Activated naive CD8-positive, alpha-beta T cell treated with anti-CD3 and anti-CD28 coated beads, Interleukin-2, amount 50 U/mL, for 24 hours (primary cell): ENCODE measurements at places on chromosomes 4 and X.

DNA sequence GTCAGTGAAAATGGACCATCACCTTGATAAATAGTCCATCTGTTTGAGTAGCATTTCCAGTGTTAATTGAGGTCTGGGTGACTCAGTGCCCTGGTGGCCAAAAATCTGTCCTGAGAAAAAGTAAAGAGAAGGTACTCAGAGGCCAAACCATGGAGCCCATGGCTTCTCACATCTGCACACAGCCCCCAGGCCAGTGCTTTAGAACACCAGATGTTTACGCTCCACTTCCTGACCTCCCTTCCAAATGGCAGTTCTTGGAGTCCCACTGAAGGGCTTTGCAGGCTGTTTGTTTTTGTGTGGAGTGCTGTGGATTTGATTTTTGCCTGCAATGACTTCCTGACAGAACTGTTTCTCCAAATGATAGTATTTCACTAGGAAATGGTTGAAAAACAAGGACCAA lies 60.2 kb upstream of the GPC4 start:
- no peak for DNase-seq

DNA sequence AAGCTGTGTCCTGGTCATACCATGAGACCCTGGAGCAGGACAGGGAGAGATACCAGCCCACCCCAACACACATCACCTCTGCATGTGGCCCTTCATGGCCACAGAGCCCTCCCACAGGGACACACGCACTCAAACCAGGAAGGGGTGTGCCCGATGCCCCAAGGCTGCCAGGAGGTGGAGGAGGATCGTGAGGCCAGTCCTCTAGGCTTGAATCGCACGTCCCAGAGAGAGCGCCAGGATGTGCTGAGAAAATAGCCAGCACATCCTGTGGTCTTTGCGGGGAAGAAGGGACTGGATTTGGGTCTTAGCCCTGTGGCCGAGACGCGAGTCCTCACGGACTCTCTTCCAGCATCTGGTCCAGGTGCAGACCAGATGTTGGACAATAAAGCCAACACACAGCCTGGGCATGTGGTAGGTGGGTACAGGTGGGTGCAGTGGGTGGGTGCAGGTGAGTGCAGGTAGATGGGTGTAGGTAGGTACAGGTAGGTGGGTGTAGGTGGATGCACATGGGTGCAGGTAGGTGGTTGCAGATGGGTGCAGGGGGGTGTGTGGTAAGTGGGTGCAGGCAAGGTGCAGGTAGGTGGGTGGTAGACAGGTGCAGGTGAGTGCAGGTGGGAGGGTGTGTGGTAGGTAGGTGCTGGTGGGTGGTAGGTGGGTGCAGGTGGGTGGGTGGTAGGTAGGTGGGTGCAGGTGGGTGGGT lies 94.3 kb upstream of the AFAP1 start:
- no peak for DNase-seq

DNA sequence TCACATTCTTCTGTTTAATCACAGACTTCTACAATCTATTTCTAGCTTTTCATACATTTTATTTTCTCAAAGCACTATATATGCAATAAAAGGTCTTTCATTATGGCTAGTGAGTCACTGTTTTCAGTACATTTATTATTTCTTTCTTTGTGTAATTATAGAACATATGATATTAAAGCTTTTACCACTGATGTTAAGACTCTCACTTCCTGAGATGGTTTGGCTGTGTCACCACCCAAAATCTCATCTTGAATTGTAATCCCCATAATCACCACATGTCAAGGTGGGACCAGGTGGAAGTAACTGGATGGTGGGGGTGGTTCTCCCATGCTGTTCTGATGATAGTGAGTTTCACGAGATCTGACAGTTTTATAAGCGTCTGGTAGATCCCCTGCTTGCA lies 41.9 kb downstream of the UBA6 start:
- DNase-seq: no peak

- DNase-seq: no peak
Measured at GRCh38 chrX:68273887-68274286, 159.4 kb downstream of the OPHN1 start.

- DNase-seq: no peak
Measured at GRCh38 chr4:87153078-87153870, 67.1 kb downstream of the KLHL8 start.

- DNase-seq: no peak
Measured at GRCh38 chr4:139740121-139740520, 74.5 kb downstream of the MGST2 start.

DNA sequence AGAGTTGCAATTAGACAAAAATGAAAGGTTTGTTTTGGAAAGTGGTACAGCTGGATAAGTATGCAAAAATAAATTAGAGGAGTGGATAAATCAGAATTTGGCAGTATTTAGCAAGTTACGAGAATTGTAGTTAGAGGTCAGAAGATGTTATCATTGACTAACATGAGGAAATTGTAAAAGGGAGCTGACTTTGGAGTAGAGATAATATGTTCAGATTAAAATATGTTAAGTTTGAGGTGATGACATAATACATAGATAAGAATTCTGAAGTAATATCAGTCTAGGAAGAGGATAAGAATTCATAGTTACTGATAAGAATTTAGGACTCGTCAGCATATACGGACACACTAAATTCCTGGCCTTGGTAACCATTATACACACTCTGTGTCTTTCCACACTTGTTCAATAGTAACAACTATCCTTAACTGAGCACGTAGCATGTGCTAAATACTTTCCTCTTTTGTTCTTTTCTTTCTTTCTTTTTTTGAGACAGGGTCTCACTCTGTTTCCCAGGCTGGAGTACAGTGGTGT lies 4.1 kb upstream of the EPGN start:
- no peak for DNase-seq

DNA sequence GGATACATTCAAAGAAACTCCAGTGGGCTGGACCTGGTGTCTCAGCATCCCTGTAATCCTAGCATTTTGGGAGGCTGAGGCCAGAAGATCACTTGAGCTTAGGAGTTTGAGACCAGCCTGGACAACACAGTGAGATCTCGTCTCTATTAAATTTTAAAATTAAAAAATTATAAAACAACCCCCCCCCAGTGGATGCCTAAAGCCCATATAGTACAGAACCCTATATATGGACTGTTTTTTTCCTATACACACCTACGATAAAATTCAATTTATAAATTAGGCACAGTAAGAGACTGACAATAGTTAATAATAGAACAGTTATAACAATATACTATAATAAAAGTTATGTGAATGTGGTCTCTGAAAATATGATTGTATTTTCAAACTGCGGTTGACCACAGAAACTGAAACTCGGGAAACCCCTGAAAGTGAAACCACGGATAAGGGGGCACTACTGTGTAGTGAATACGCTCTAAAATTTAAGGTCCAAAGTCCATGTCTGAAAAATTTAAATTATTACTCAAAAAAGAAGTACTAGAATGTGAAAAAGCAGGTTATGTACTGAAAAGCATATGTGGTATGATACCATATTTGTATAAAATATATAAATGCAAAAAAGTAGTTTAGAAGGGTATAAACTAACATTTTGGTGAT lies 2.0 kb downstream of the SMIM14 start:
- no peak for DNase-seq

- DNase-seq: no peak
Measured at GRCh38 chrX:110311437-110312230, 6.3 kb downstream of the AMMECR1 start.

DNA sequence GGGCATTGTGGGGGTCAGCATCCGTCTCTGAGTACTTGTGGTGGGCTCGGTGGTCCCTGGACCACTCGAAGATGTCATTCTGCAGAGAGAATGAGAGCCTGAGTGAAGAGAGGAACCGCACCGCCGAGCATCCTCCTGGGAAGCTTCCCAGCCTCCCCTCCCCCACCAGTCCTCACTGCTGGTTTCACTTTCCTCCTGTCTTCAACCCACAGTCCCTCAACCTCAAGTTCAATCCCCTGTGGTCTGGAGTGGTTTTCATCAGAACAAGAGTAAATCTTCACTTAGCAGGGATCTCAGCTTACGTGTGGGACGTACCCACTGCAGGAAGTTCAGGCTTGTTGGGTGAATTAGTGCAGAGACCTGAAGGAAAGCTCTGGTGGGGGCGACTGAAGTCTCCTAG lies 117.8 kb downstream of the SCD5 start:
- no peak for DNase-seq

DNA sequence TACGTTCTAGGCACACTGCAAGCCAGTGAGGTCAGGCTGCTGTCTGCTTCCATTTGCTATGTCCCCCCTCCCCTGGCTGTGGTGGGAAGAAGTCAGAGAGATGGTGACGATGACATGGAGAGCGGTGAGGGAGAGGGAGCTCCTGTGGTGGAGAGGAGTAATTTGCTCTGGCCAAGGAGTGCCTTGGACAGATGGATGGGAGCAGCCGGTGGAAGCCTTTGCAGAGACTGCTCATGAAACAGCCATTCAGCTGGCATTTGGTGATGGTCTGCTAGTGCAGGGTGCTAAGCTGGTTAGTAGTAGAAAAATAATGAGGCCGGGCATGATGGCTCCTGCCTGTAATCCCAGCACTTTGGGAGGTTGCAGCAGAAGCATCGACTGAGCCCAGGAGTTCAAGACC lies 124.1 kb downstream of the FHDC1 start:
- DNase-seq: no peak
